ENCODE measurements at places on chromosomes 2 and 18.
A peak's percentile ranks its signal among the peaks of the same experiment; 100 is the strongest.

- DNase-seq = no peak
Observed at GRCh38 chr18:39318008-39318407, 1752.4 kb upstream of the CELF4 start.

DNA sequence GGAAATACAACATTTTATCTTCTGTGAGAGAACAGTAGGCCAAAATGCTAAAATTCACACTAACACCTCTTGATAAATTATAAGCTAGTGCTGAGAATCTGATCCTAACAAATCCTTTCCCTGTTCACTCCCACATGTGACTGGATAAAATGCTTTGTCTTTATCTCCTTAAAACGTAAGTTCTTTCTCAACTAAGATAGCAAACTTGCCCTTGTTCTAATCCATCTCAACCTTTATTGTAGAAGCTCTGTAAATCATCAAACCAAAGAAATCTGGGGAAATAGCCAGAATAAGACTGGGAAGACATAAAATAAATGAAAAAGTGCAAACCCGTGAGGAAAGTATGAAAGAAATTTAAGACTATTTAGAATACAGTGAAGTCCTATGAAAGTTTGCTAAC, 1058.4 kb upstream of the ACVR2A start:
- no peak for DNase-seq

GRCh38 chr2:54274781-54275242, 18.8 kb upstream of the TSPYL6 start:
- DNase-seq = no peak

GRCh38 chr2:75186821-75187220, 12.5 kb downstream of the TACR1 start:
- DNase-seq = peak; percentile 28

- DNase-seq = no peak
Observed at GRCh38 chr2:238120463-238121298, 17.8 kb upstream of the KLHL30 start.

DNA sequence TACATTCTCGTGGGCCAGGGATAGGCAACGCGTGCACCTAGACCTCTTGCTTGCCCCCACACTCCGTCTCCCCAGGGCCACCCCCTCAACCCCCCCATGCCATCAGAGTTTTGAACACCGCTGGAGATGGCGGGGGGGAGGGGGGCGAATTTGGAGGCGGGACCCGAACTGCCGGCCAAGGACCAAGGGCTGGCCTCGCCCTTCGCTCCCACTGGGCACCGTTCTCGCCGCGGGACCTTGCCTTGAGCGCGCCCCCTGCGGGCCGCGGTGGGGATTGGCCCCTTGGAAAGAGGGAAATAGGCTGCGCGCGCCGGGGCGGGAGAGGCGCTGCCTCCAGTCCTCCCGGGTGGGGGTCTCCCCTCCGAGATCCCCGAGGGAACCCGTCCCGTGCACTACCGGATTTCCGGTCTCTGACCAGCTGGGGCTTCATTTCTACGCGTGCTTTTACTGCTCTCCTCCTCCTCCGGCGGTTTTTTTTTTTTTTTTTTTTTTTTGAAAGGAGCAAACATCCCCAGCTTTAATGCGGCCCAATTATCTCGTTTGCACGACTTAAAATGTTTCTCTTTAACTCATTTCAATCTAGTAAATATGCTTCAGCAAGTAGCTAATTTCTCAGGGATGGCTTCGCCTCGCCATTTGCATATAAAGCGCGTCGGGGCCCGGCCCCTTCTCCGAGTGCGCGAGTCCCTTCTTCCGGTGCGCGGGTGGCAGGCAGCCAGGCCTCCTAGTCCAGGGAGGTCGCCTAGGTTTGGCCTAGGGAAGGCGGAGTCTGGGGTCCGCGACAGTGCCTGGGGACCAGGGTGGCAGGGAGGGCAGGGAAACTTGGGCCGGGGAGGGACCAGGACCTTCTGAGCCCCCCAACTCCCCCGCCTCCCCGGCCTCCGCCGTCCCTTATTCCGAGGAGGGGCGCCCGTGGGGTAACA, 10.0 kb upstream of the GBX2 start:
- peak; percentile 85 for DNase-seq

DNA sequence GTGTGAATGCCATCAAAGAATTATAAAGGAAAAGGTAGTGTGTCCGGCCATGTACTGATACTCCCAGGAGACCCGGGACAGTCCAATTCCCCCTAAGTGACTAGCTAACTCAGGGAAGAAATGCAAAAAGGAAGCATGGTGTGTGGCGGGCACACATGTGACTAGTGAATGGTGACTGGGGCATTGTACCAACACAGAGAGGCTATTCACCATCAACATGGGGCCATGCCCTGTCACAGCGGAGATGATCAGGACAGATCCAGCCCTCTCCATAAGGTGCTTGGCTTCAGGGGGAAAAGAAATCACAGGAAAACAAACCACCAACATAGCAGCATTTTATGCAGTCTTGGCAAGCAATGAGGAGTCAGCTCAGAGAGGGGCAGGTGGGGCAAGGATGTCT, 34.3 kb downstream of the FAM168B start:
- no peak for DNase-seq

DNA sequence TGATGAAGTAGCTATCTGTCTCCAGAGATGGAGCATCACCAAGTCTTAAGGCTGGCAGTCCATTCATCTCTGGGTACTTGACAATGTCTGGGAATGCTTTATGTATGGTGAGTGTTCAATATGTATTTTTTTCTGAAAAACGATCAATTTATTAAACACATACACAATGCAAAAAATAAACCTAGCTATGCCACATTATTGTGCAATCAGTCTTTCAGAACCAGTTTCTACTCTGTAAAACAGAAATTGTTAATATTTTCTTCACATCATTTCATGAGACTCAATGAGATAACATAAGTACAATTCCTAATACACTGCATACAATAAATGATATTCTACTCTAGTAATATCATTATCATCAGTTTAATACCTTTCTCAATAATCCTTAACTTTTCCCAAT, 122.5 kb downstream of the PIGN start:
- no peak for DNase-seq

GRCh38 chr2:31354837-31355236, 59.7 kb downstream of the XDH start:
- no peak for DNase-seq
